Neural progenitor cell (in vitro differentiated cells): ENCODE measurements at places on chromosomes 16 and 17.

DNA sequence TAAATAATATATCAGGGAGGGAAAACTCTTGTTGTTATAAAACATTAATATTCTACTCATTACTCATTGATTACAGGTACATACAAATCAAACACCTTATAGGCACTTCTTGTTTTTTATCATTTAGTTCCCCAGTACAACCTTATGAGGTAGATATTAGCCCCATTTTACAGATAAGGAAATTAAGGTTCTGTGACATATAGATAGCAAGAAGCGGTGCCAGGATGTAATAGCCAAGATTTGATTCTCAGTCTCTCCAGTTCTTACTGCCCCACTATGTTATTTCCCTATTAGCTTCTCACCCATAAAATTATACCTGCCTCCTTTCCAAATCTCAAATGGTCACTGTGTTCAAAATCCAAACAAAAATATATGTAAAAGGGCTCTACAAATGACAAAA is 36.9 kb downstream of the CMTM3 start:
- no peak for DNase-seq

DNA sequence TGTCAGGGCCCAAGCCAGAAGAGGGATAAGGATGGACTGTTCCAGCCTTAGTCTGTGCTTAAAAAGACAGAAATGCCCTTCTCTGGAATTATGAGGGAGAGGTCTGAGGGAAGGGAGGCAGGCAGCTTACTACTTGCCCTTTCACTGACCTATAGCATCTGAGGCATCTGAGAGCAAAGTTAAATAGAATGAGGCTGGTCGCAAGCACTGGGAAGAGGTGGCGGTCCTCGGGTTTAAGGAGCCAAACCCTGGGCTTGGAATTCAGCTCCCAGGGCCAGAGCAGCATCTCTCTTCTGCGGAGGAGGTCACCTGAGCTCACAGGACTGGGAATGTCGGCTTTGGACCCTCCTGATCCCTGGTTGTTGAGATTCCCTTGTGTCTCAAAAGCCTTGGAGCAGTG is 3.1 kb upstream of the LIMD2 start:
- DNase-seq, result no peak

- DNase-seq, result no peak
Measured at GRCh38 chr17:28345419-28346198, 10.0 kb downstream of the TNFAIP1 start.

DNA sequence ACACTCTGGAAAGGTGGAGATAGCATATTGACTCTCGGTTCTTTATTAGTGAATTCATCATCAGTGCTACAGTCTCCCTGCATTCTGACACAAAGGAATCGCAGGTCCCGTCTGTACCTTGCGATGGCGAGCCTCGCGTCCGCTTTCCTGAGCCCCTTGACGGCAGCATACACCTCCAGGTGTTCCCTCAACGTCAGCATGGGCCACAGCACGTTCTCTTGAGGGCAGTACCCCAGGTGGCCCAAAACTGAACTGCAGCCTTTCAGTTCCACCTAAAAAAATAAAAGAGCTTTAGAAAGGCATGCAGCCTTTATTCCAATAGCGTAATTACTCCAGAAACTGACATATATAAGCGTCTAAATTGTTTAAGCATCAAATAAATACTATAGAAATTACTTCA is 24.2 kb upstream of the ABCA9 start:
- DNase-seq, result peak; percentile 68
